8988T (cell line): ENCODE measurements at places on chromosomes 12 and 14.

DNA sequence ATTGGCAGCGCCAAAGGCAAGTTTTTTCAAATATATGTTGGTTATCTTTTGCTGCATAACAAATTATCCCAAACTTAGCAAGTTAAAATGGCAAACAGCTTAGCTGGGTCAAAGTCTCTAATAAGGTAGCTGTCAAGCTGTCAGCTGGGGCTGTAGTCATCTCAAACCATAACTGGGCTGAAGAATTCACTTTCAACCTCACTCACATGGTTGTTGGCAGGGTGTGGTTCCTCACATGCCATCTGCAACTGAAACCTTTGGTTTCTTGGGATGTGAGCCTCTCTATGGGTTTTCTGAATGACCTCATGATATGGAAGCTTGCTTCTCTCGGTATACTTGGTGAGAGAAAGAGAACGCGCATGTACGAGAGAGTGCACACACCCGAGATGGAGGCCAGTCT is 125.4 kb downstream of the LRIG3 start:
- no peak for DNase-seq

DNA sequence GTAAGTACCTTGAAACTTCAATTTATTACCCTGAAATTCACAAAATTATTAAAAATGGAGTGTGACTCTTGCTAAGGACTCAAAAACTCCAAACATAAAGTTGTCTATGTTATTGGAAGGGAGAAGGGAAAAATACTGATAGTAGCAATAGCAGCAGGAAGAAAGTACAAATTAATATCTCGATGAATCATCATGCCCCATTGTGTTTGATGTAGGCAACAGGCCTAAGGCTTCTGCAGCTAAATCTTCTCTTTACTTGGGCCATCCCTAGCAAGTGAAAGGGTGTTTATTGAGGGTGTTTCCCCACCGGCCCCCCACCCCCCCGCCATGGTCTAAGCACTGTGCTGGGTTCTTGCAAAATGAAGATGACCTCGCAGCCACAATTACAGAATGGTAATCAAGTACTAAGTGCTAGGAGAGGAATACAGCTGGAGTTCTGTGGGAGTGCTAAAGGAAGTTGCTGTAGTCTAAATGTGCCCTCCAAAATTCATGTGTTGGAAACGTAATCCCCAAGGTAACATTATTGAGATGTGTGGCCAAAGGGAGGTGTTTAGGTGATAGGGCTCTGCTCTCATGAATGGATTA is 76.5 kb downstream of the SNAPC1 start:
- no peak for DNase-seq

DNA sequence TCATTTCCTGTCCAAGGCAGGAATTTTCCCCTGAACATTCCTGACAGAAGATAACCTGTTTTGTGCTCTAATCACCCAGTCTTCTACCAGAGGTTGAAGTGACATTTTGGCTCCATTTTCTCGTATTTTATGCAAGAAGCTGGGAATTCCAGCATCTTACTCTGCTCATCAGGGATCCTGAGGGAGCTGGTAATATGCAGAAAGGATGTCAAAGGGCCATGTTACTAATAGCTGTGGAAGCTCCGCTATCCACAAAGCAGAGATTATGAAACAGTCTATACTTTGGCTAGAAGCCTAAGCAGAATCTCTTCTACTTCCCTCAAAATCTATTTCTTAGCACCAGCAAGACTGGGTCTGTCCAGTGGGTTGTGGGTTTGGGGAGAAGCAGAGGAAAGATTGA is 613.0 kb downstream of the DIO2 start:
- no peak for DNase-seq

DNA sequence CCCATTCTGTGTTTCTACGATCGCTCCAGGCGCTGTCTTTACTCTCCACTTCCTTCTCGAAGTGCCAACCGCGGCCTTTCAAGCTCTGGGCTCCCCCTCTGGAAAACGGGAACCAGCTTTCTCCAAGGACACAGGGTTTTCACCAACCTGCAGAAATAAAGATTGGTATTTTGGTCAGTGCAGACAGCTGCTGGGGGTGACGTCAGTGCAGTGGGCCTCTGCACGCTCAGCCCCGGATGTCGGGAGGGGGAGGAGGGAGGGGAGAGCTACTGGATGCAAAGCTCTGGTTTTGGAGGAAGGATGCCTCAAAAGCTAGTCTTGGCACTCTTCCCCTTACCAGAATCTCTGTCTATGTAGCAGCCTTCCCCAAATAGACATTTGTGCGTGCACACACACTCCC is 19.9 kb downstream of the HRK start:
- no peak for DNase-seq

- DNase-seq = no peak
These were observed 24.7 kb downstream of the NCKAP1L start for GRCh38 chr12:54522243-54522642.

DNA sequence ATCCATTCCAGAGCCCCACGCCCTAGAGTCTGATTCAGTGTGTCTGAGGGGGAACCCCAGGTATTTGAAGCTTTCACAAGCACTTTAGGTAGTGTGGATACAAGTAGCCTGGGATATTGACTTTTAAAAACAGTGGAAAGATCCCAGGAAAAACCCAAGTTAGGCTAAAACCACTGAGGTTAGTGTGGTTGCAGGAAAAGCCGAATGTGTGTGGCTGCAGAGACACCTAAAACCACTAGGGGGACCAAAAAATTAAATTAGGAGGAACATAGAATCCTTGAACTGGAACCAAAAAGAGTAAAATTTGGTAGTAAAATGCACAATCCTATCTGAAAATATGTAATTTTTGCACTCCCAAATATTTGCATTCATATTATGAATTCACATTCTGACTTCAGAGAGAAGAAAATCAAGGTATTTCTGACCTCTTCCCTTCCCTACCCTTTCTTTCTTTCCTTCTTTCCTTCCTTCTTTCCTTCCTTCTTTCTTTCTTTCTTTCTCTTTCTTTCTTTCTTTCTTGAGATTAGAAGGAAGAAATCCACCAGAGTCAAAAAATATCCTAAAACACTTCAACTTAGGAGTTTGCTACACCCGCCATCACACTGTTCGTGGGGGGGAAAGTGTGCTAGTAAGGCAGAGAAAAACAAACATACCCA is 37.8 kb downstream of the SLCO1A2 start:
- DNase-seq = no peak

GRCh38 chr12:59980476-59980875 is 384.6 kb downstream of the SLC16A7 start:
- DNase-seq = no peak

DNA sequence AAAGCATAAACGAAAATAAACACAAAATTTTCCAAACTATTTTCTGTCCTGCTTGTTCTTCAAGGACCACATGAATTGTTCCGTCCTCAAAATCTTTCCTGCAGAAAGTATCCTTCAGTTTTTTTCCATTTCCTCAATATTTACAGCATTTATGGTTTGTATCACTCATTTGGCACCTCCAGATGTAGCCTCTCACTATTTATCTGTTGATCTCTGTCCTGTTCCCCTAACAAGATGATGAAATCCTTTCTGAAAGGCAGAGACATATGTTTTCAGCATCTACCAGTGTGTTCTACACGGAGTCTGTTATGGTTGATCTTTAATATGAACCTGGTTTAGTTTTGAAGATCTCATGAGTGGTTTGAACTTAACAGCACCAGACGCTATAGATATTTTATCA is 490.2 kb downstream of the NELL2 start:
- no peak for DNase-seq

DNA sequence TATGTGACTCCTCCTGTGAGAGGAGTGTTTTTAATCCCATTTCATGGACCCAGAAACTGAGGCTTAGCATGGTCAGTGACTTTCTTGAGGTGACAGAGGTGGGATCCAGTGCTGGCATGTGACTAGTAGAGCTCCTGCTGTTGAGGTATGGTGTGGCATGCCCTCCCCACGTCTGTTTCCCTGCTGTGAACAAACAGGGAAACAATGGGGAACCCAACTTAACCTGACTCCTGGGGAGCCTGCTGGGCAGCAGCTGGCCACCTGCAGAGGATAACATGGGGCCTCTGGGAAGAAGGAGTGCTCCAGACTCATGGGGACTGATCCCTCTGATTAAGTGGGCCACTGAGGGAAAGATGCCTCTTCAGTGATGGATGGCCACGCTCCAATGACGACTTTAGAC is 114.0 kb downstream of the BEGAIN start:
- no peak for DNase-seq

DNA sequence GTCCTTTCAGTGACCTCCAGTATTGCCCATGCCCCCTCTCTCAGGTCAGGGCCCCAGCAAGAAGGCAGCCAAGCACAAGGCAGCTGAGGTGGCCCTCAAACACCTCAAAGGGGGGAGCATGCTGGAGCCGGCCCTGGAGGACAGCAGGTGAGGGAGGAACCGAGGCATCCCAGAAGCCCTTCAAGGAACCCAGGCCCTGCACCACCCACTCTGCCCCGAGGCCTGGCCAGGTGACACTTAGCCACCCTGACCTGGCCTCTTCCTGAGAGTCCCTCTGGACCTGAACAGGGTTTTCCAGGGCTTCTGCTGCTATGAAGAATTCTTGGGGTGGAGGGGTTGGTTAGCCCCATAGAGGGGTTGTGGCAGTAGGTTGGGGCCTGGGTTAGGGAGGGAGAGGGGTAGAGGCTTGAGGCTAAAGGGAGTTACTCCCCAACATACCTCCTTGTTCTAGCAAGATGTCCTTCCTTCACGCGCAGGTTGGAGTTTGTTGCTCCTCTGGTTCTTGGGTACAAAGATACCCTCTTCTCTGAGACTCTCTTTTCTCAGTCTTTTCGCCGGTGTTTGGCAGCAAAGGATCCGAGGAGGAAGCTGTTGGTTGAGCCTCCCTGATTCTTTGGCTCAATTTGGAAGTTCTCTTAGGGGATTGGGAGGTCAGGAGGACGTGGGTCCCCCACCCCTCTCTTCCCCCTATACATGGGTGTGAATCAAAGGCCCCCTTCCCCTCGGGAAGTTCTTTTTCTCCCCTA is 2.1 kb downstream of the TARBP2 start:
- DNase-seq = no peak

DNA sequence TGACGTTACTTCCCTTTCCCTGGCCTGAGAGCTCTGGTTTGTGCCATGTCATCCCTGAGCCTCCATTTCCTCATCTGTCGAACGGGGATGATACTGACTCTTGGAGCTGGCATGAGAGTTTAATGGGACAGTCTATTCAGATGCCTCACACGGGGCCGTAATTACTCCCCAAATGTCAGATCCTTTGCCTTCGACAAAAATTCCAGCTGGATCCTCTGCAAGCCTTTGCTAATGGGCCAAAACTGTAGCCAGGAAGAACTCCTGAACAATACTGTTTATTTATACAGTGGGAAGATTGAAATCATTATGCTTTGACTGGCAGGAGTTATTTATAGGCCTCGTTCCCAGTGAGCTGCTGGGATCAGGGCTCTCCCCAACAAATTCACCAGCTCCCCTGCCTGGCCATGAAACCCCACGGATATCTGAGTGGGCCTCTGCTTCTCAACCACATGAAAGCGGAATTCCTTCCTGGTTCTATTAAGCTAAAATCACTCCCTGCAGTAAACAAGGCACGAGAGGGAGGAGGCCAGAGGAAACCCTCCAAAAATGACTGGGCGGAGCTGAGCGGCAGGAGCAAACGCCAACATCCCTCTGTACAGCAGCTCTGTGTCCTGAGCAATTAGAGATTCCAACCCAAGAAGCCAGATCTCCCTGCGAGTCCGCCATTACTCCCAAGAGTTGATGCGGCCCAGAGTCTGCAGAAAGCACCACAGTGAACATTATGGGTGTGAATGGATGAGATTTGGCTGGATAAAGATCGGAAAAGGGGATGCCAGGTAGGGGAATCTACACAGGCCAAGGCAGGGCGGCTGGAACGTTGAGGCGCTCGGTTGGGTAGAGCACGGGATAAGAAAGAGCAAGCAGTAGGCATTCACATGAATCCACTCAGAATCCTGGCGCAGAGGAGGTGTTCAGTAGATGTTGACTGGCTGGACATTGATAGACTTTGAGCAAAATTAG is 326.1 kb downstream of the BCL11B start:
- no peak for DNase-seq

- DNase-seq = no peak
These were observed 1292.2 kb upstream of the TMEM132C start for GRCh38 chr12:126974779-126975178.

- no peak for DNase-seq
These were observed 3.6 kb upstream of the FOS start for GRCh38 chr14:75274899-75275569.

GRCh38 chr12:121560392-121561008 is 20.3 kb downstream of the KDM2B start:
- DNase-seq = no peak

DNA sequence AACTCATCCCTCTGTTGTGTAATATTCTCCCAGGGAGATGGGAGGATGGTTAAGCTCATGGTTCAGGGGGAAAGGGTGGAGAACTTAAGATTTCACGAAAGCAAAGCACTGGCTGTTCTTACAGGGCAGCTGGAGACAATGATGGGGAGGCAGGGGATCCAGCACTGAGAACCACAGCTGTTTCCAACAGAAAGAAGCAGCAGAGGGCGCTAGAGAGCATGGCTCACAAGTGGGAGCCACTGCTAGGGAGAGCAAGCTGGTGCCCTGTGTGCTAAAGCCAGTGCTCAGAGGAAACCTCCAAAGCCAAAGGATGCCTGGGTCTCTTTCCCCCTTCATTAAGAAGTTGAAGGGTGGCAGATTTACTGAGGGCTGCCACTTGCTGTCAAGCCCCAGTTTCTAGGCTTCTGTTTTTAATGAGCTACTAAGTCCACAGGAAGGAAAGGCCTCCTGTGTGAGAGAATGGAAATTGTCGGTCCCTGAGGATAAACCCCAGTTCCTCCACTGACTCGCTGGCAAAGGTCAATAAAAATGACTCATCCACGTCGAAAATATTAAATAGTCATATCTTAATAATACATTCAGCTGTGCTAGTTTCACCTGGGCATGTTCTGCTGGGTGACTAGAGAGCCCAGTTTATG is 199.7 kb downstream of the ANO2 start:
- no peak for DNase-seq

- no peak for DNase-seq
These were observed 426.2 kb downstream of the IPO8 start for GRCh38 chr12:30269496-30269895.

DNA sequence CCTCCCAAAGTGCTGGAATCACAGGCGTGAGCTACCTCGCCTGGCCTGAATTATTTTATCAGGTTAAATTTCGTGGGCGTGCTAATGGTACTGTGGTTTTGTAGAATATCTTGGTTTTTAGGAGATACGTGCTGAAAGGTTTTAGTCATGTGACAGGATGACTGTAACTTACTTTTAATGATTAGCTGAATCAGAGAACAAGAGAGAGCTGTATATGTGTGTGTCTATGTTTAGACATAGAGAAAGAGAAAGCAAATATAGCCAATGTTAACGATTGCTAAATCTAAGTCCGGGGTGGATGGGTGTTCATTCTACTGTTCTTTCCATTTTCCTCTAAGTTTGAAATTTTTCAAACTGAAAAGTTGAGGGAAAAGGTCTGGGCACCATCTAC is 9.2 kb upstream of the PNMA1 start:
- no peak for DNase-seq

GRCh38 chr14:24566318-24566717 is 9.7 kb downstream of the CTSG start:
- no peak for DNase-seq
